Pulmonary artery endothelial cell (primary cell): ENCODE measurements at places on chromosomes 1 and 21.

GRCh38 chr1:67459068-67459467, 28.9 kb upstream of the SERBP1 start:
- DNase-seq, result no peak

- DNase-seq, result no peak
Measured at GRCh38 chr1:156838972-156839371, 19.9 kb downstream of the INSRR start.

DNA sequence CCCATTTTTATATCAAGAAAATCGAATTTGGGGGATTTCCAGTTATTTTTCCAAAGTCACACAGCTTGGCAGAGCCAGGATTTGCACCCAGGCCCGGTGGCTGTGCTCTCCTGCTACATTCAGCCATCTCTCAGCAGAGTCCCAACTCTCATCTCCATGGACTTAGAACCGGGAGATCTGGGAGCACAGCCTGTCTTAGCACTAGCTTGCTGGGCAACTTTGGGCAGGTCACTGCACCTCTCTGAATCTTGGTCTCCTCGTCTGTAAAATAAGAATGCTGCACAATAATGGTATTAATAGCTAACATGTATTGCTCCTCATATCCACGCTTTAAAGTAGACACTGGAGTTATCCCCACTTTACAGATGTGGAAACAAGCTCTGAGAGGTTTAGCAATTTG, 47.8 kb upstream of the PAX7 start:
- no peak for DNase-seq

GRCh38 chr21:43847301-43847700, 17.7 kb upstream of the AGPAT3 start:
- no peak for DNase-seq

GRCh38 chr1:108732398-108732797, 14.1 kb upstream of the STXBP3 start:
- DNase-seq, result no peak

DNA sequence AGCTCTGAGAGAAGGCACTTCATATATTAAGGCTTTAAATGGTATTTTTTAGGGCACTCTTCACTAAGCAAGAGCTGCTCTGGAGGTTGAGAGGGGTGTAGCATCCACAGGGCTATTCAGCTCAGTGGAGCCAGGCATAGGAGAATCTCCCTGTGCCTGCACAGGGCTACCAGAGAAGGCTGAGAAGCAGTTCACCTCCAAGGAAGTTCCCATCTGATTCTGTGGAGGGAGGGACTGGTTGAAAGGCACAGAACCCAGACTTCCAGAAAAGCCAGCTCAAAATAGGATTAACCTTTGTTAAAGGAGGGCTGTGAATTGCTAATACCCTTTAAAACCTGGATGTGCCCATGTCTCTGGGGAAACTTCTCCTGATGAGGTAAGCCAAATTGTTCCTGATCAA, 304.5 kb downstream of the TTLL7 start:
- no peak for DNase-seq

DNA sequence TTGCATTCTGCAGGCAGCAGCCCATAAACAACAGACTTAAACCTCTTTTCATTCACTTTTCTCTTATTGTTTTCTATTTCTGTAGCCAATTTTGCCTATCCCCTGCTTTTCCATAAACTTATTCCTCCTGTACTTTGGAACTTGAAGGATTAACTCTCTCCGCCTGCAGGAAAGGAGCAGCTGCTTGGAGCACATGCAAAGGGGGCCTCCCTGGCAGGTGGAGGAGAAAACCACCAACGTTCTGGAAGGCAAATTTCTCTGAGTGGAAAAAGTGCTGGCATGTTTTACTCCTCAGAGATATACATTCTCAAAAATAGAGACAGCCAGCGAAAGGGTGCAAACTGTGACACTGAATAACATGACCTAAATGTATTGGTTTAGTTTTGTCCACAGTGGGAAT, 33.6 kb downstream of the RGS21 start:
- no peak for DNase-seq
